Glutamatergic neuron (in vitro differentiated cells): ENCODE measurements at places on chromosomes 2 and 18. TPM values are rescaled to one million over a fixed set of nuclear protein-coding genes. Genes with fewer than 3 reads are reported as not detected.

GRCh38 chr2:70828115-70828514 is 7.5 kb downstream of the CD207 start:
- DNase-seq, result no peak

DNA sequence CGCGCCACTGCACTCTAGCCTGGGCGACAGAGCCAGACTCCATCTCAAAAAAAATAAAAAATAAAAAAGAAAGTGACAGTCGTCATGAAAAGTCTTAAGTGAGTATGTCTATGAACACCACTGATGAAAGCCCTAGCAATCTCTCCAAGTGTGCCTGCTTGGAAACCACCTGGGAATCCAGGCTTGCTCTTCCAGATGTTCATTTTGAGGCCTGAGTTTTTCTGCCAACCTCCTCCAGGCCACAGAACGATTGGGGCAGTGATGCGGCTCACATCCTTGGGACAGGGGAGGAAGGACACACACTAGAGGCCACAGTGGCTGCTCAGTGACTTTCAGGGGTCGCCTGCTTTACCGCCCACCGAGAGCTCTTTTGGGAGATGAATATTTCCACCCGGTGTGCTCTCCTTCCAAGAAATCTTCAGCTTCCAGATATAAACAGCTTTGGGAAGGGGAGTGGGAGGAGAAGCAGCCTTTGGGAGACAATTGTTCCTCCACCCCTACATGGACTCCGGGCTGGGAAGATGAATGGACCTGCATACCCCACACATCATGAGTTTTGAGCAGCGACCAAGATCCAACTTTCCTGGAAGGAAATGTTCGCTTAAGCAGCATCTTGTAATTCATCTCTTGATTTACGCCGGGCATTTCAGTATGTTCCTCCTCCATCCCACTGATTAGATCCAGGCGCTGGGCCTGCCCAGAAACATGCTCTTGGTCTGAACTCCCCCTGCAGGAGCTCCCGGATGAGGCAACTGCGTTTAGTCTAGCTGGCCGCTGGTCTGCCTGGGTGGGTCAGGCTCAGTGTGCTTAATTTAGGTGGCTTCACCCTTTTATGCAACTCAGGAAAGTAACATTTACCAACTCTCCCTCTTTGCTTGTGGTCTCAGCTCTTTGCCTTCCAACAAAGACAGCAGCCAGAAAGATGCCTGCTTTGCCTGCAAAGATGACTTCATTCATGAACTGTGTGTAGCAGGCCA is 6.2 kb upstream of the ARMC9 start:
- DNase-seq, result peak; percentile 78

Gene GAD1
- total RNA-seq, result 0.44 TPM

Gene KLHL30
- 3.5 TPM for total RNA-seq

DNA sequence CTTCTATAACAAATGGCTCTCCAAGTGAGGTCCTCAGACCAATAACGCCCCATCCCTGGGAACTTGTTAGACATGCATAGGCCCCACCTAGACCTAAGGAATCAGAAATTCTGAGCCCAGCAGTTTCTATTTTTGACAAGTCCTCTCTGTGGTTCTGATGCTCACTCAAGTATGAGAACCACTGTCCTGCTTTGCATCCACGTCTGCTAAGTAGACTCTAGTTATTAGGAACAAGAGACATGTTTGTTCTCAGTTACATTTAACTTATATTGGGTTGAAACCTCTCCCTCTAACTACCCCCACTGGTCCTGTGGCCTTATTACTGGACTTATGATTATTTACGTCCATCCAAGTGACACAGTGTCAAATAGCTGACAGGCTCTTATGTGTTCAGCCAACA is 70.3 kb downstream of the TMEM17 start:
- no peak for DNase-seq

DNA sequence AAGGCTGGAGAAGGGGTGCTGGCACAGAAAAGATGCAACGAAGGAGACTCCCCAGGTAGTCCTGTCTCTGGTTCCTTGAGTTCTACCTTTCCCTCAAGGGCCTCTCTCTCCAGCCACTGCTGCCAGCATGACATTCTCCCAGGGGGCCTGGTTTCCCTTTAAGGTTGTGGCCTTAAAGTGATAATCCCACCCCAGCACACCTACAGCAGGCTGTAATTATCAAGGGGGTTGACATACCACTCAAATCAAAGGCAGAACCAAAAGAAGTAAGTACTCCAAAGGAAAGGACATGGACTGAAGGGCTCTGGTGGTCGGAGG is 127.4 kb upstream of the MSH6 start:
- DNase-seq, result no peak

DNA sequence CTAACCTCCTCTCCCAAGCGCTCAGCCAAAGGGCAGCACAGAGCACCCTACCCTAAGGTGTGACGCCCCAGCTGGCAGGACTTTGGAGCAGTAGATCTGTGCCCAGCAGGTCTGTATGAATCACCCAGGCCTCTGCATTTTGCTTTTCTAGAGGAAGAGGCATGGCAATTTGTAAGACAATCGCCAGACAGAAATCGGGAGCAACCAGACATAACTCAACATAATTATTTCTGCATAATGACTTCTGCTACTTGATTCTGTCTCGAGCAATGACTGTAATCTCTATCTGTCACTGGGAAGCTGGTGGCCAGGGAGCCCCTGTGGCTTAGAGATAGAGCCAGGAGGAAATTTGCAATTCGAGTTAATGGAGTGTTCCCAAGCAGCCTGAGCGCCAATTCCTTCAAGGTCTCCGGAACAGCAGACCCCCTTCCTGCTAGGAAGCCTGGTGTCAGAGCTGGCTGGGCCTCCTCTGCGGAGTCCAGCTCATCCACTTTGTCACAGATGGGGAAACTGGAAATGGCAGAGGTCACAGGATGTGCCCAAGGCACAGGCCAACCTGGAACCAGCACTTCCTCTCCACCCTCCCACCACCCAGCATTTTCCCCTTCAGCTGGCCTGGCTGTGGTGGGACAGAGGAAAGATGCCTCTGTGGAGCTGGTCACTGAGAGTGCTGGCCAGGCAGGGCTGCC is 55.0 kb downstream of the ODC1 start:
- DNase-seq, result no peak

GRCh38 chr2:5520463-5520972 is 171.7 kb upstream of the SOX11 start:
- peak; percentile 65 for DNase-seq

DNA sequence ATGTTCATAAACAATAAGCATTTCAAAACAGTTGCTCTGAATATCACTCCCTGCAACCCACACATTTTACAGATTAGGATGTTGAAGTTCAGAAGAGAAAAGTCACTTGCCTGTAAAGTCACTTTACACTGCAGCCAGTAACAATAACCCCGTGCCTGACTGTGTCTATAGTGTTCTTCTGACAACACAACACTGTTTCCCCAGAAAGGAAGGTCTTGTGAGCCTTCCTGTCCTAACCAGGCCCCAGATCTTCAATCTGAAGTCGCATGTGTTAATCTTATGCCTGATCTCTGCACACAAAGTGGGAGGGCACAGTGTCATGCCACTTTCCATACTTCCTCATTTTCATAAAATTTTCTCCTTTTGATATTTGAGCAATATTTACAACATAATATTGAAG is 120.2 kb downstream of the FEZ2 start:
- no peak for DNase-seq

DNA sequence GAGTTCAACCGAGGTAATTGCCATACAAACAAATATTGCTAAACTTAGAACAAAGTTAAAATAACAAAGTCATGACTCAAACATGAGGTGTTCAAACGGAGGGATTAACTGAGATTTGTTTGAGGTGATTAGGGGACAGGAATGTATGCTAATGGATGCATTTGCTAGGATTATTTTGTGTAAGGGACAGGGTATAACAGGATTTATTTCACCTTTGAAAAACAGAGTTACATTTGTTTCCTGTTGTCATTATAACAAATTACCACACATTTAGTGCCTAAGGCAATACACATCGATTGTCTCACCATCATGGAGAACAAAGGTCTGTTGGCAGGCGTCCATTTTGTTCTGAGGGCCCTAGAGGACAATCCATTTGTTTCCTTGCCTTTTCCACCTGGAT is 304.3 kb upstream of the CNTNAP5 start:
- DNase-seq, result no peak

- DNase-seq, result no peak
Measured at GRCh38 chr18:8229787-8230186, 379.4 kb upstream of the RAB12 start.

DNA sequence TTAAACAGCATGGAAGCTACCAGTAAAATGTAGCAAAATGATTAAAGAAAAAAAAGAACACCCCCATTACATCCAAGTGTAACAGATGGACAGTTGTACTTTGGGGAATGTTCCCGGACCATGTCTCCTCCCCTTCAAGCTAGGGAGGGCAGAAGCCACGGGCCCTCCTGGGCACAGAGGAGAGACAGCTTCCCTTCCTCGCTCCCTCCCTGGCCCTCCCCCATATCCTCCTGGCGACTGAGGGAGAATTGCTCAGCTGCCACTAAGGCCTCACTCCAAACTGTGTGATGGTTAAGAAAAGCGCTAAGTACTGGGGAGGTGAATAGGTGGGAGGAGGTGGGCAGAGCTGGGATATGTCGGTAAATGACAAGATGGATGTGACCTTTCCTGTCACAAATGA is 358.0 kb downstream of the HRH4 start:
- no peak for DNase-seq

DNA sequence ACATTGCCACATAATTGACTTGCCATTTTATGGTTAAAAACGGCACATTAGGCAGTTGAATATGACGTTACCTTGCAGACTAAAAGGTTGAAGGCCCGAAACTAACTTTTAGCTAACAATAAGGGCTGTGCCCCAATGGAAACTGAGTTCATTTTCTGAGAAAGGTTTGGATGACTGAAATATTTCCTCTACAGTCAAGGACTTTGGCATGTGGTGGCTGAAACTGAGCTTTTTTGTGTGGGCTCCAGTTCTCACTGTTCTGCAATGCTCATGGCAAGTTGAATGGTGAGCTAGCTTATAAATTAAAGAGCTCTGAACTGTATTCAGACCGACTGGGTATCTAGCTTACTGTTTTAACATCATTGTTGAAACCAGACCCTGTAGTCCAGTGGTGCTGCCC is 23.8 kb upstream of the TXNDC2 start:
- no peak for DNase-seq

DNA sequence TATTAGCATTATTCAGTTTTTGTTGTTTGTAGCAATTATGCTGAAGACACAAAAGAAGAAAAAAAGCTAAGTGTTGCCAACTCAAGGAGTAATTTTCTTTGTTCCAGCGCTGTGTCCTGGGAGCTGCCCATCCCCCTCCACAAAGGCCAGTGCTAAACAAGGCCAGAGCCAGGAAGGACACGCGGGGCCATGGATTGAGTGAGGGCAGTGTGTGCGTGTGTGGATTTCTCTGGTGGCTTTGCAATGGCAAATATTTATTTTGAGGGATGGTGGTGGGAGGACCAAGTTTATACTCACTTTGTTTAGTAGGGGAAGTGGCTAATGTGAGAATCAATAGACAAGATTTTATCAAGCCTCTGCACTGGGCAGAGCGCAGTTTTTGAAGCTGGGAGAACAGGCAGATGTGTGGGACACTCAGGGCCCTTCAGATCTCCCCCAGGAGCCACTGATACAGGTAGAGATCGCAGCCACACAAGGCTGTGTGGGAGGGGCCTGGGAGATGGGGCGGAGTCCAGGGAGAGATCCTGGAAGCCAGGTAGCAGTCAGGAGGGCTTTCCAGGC is 11.4 kb downstream of the AGAP1 start:
- peak; percentile 58 for DNase-seq

Gene PDE11A
- 0.27 TPM for total RNA-seq

Gene SLC11A1
- not detected for total RNA-seq

- DNase-seq, result no peak
Measured at GRCh38 chr2:208025814-208026184, 472 bp upstream of the PLEKHM3 start.

- DNase-seq, result no peak
Measured at GRCh38 chr2:174004905-174005605, 39.9 kb upstream of the SP3 start.

- DNase-seq, result peak; percentile 23
Measured at GRCh38 chr2:222656526-222657446, 894 bp upstream of the FARSB start.

Gene CREG2
- 1.3 TPM for total RNA-seq

DNA sequence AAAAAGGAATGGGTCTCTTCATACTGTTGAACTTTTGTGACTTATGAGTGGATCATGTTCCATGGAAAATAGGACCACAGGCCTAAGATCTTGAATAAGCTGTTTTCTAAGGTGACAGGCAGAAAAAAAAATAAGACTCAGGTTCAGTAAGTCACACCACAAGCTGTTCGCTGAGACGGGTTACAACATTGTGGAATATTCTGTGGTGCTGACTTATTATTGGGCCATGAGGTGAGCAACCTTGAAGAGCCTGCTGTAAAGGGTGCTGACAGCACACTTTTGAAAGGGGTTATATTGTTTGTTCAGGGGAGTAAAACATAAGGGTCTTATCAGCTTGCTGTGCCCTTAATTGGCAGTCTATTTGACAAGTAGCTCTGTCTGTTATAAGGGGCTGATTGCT is 439.8 kb upstream of the SLC14A2 start:
- no peak for DNase-seq

Gene DSG1
- not detected for total RNA-seq

DNA sequence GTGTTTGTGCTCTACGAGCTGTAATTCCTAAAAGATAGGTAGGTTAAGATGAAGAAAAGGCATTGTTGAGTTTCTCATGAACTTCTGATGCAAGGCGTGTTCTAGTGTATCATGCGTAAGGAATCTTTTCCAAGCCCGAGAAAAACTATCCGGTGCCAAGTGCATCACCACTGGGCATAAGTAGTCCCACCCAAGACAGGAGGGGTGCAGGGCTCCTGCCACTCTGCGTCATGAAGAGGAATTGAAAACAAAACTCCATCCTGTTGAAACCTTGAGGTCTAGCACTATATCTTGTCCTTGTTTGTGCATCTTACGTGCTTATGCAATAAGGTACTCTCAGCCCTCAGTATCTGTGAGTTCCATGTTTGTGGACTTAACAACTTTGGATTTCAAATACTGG is 45.7 kb downstream of the RAB31 start:
- DNase-seq, result no peak

Gene FSHR
- not detected for total RNA-seq

GRCh38 chr2:65708086-65708485 is 275.7 kb upstream of the SPRED2 start:
- no peak for DNase-seq

Gene ITGB6
- not detected for total RNA-seq

DNA sequence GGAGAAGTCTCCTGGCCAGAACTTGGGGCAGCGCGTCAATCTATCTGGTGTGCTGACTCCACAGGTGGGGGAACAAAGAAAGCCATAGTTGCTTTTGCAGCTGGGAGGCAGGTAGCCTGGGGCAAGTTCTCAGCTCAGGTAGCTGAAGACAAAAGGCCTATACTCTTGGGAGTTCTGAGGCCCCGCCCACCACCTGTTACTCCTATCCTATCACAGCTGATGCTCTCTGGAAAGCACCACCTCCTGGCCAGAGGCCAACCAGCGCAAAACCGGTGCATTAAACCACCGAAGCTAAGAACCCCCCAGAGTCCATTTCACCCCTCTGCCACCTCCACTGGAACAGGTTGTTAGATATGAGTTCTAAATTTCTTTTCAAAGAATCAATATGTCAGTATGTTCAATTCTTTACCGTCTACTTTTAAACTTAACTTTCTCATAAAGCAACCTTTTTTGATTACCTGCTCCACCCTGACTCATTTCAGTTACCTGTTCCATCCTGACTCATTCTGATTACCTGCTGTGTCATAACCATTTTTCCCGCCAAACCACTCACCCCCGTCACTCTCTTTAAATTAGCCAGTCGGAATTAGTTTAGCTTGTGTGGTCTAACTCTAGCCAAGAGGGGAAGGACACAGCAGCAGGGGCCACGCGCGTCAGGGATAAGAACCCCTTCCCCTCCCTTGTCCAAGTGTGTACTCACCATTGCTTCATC is 43.4 kb downstream of the UPP2 start:
- DNase-seq, result no peak
